Iris pigment epithelial cell (primary cell): ENCODE measurements at places on chromosomes 7 and 10.
A peak's percentile ranks its signal among the peaks of the same experiment; 100 is the strongest.

- DNase-seq: peak; percentile 56
Measured at GRCh38 chr7:151572136-151572535, 52.4 kb upstream of the RHEB start.

- no peak for DNase-seq
Measured at GRCh38 chr7:20507157-20507556, 108.3 kb upstream of the ABCB5 start.

GRCh38 chr10:18449611-18450026, 201.8 kb downstream of the NSUN6 start:
- DNase-seq: no peak

GRCh38 chr7:49322476-49322875, 398.1 kb downstream of the CDC14C start:
- no peak for DNase-seq

- no peak for DNase-seq
Measured at GRCh38 chr7:106080300-106080987, 31.7 kb downstream of the SYPL1 start.

- peak; percentile 78 for DNase-seq
Measured at GRCh38 chr7:101792051-101792681, 25.3 kb upstream of the CUX1 start.

DNA sequence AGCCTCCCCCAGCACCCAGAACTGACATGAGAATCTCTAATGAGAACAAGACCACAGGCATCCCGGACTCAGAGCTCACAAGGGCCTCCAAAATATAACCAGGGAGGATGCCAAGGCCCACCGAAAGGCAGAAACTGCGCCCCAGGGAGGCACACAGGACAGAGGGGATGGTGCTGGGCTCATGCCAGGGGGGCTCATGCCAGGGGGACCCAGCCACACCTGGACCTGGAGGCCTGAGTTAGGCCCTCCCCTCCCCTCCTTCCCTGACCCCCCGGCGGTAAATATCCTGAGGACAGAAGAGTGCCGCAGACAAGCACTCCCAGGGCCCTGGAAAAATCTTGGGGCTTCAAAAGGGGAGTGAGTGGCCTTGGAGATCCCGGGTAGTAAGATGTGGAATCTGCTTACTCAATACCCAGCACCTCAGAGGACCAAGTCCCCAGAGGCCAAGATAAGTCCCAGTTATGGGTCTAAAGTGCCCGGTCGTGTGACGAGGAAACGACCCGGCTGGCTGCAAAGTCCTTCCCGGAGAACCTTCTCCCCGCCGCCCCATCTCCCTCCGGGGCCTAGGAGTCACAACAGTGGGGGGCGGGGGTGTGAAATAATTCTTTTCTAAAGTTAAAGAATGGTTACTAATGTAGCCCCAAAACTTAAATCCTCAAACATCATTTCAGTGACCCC, 11.9 kb downstream of the PDGFA start:
- no peak for DNase-seq

- DNase-seq: no peak
Measured at GRCh38 chr7:128247108-128247507, 6.0 kb downstream of the LEP start.

DNA sequence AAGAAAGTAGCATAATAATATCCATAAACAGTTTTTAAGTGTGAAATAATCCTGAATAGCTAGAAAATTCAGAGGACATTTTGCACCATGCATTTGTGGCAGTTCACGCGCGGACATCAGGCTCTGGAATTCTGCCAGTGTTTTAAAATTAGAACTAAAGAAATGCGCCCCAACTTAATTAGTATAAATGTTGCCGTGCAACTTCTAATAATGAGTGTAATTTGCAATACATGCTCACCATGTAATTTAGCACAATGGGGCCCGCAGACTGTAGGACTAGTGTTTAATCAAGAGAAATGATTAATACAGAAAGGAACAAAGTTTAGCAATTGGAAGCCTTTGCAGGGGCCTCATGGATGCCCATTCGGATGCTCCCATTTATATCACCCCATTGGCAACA, 96.6 kb downstream of the PTPRE start:
- DNase-seq: no peak

GRCh38 chr7:107917763-107918651, 27.0 kb downstream of the DLD start:
- no peak for DNase-seq

- DNase-seq: no peak
Measured at GRCh38 chr10:120111628-120112027, 219.1 kb downstream of the SEC23IP start.

DNA sequence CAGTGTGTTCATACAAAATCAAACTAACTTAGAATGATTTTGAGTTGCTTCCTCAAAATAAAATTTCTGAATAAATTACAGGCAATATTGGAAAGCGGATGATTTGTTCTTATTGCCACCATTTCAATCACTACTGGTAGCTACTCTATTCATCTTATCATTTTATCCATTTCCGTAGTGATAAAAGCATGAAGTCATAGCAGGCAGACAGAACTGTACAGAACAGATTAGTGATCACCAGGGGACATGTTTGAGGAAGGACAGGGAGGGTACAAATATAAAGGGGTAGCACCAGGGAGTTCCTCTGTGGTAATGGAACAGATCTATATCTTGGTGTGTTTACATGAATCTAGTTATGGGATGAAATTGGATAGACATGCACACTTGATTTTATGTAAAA, 138.5 kb downstream of the WNT2 start:
- no peak for DNase-seq

DNA sequence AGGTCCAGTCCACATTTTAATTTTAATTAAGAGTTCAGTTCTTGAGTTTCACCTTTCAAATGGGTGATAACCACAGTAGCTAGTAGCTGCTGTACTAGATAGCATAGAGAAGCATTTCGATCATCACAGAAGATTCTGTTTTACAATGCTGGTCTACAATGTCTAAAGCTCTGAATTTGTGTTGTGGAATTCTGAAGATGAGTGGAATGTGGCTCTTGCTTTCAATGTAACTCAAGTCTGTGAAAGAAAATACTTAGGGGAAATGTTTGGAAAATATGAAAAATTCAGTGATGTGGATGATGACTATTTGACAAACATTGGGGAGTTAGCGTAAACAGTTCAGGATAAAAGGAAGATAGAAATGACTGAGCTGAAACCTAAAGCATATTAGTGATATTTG, 139.4 kb downstream of the GNAT3 start:
- DNase-seq: peak; percentile 88

DNA sequence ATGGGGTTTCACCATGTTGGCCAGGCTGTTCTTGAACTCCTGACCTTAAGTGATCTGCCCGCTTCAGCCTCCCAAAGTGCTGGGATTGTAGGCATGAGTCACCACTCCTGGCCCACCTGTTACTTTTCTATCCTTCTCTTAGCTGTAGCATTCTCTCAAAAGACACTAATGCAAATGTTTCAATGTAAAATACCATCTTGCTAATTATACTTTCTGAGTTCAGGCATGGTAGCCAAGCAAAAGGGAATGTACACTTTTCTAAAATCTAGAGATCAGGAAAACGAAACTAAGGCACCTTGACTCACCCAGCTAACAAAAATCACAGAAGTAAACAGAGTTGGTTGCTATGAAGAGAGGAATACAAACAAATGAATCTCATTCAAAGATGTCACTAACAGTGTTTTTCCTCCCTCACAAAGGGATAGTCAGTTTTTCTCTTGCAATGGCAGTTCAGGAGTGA, 401.0 kb upstream of the NRP1 start:
- peak; percentile 32 for DNase-seq

DNA sequence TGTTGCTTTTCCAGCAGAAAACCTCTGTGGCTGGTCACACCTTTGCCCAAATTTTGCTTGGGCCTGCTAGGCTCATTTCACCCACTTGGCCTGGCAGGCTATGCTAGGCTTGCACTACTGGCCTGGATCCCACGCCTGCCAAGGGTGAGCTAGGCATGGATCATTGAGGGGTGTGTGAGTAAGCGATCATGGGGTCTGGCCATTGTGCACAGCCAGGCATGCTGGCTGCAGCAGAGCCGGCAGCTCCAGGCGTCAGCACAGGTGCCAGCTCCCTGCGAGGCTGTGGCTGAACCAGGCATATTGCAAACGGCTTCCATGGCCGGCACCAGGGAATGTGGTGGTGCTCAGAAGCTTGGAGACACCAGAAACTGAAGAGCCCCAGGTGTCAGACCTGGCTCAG, 19.2 kb downstream of the CFAP70 start:
- no peak for DNase-seq

GRCh38 chr7:21967598-21968003, 21.9 kb upstream of the CDCA7L start:
- DNase-seq: peak; percentile 76

DNA sequence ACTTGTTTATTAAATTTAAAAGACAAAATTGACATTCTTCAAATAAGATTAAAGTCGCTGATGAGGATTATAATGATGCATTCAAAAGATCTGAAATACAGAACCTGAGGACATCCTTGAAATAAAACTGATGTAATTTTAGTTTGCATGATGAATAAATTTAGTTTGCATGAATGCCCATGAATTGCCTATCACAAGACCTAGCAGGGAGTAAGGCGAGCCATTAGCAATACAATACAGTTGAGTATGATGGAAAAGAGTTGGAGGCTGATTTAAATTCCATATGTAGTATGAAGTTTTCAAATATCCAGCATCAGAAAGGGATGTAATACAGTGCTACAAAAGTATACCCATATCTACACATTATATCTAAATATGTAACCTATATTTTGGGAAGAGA, 321.3 kb downstream of the CACNA2D1 start:
- no peak for DNase-seq

DNA sequence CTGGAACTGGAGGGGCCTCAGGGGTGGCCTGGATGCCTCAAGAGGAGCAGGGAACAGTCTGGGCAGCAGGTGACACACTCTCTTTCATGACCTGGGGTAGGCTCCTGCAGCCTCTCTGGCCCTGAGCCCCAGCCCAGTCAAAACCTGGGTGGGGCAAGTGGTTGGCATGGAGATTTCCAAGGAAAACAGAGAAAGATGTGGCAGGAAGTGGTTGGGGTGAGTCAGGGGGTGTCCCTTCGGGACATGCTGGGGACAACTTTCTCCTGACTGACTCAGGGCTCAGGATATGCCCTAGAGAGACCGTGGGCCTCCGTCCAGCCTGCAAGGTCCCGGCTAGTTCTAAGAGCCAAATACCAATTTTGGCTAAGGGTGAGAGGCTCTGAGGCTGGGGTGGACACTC, 2.9 kb downstream of the AQP1 start:
- peak; percentile 8 for DNase-seq

- no peak for DNase-seq
Measured at GRCh38 chr7:69418869-69419670, 179.2 kb upstream of the AUTS2 start.

- peak; percentile 64 for DNase-seq
Measured at GRCh38 chr10:98316661-98317060, 48.7 kb upstream of the LOXL4 start.

DNA sequence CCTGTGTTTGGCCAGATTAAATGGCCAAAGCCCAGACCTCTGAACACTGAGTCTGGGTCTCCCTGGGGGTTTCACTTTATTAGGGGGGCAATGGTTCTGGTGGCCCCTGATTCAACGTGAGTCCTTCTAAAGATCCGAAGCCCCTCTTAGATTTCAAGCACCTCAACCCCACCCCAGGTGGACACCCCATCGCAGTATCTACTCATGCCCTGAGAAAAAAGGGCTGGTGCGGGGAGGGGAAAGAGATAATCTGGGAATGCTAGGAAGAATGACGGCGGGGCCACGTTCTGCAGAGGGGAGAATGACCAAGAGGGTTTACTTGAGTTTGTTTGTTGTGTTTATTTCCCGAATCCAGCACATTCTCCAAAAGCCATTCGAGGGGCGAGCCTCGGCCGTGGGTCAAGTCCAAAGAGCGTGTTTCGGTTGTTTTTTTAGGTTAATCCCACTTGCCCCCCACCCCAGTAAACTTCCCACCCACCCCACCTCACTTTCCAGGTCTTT, 832 bp downstream of the PDLIM1 start:
- DNase-seq: no peak

- peak; percentile 36 for DNase-seq
Measured at GRCh38 chr10:61791216-61791615, 110.3 kb upstream of the ARID5B start.

DNA sequence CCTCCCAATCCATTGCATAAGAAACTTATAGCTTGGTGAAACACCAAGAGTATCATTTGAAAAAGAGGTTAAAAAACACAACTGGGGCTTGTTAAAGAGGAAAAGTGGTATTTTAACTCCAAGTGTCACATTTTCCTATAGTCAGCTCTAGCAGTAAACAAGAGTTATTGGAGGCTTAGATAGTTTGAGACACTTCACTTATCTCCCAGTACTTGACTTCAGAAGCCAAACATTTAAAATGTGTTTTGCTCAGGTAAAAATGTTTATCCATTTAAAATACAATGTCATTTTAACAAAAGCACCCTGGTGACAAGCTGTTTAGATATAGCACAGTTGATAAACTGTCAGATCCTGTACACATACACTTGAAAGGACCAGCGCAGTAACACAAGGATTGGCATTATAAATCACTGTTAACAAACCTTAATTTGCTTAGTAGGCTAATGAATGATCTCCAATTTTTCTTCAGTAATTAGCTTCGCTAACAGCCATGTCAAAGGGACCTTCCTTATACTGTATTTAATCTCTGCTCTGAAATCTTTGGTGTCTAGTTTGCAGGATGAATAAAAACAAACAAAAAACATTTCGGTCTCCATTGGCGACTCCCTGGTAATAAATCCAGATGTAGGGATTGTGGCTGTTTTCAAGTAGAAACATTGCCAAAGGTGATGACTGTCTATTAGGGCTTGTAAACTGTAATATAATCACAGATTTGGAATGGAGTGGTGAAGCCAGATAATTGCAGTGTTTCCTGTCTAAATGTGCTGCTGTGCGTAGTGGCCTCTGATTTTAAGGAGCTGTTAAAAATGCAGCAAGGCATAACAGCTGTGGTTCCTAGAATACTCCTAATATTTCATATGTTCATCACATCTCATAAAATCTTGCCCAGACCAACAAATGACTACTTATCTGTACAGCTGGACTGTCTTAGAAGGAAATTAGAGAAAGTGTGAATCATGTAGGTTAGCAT, 545.1 kb downstream of the AUTS2 start:
- DNase-seq: no peak

DNA sequence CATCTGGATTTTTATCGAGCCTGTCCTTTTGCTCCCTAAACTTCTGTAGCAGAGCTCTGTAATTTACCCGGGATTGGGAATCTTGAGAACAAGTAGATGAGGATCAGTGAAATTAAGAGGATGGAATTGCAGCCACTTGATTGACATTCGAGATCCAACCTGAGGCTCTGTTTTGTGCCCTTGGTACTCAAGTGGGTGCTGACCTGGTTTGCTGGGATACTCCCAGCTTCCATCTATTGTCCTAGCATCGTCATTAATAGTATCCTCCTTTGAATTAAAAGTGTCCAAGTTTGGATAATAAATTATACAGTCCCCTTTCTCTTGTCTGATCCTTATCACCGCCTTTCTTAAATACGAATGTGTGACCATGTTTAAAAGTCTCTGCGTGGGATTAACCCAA, 17.1 kb downstream of the CELF2 start:
- DNase-seq: no peak

GRCh38 chr10:75464478-75465449, 33.3 kb downstream of the LRMDA start:
- DNase-seq: no peak
